ENCODE measurements at places on chromosomes 13 and 19. TPM values are rescaled to one million over a fixed set of nuclear protein-coding genes. Genes with fewer than 3 reads are reported as not detected.

- peaks cover 27% of the 10 kb centered on the region for H3K4me1 ChIP-seq
- peaks cover 60% of the 10 kb centered on the region for H3K36me3 ChIP-seq
- H3K27ac ChIP-seq, result no peak overlapping the region
- H3K27me3 ChIP-seq, result no peaks in the 10 kb centered on the region
- H3K4me3 ChIP-seq, result no peak overlapping the region
Measured at GRCh38 chr13:110212529-110212928, 94.4 kb downstream of the COL4A1 start.

GRCh38 chr13:81722456-81722855, 1381.5 kb upstream of the SPRY2 start:
- H3K4me3 ChIP-seq, result no peak overlapping the region
- no peak for DNase-seq
- no peaks in the 10 kb centered on the region for H3K27me3 ChIP-seq
- no peaks in the 10 kb centered on the region for H3K4me1 ChIP-seq
- H3K27ac ChIP-seq, result no peak overlapping the region

- H3K4me3 ChIP-seq, result no peak overlapping the region
- H3K4me1 ChIP-seq, result no peaks in the 10 kb centered on the region
- H3K27me3 ChIP-seq, result no peaks in the 10 kb centered on the region
- no peaks in the 10 kb centered on the region for H3K36me3 ChIP-seq
Measured at GRCh38 chr13:77502104-77502720, 33.3 kb upstream of the SCEL start.

The SLC6A16 gene
- total RNA-seq, result not detected

Measured in SJSA1 (cell line).